Naive thymus-derived CD8-positive, alpha-beta T cell (primary cell): ENCODE measurements at places on chromosomes 5 and 9. TPM values are rescaled to one million over a fixed set of nuclear protein-coding genes. Genes with fewer than 3 reads are reported as not detected.
A peak's percentile ranks its signal among the peaks of the same experiment; 100 is the strongest.

GRCh38 chr9:79301551-79302391 is 270.0 kb upstream of the TLE4 start:
- DNase-seq, result no peak

DNA sequence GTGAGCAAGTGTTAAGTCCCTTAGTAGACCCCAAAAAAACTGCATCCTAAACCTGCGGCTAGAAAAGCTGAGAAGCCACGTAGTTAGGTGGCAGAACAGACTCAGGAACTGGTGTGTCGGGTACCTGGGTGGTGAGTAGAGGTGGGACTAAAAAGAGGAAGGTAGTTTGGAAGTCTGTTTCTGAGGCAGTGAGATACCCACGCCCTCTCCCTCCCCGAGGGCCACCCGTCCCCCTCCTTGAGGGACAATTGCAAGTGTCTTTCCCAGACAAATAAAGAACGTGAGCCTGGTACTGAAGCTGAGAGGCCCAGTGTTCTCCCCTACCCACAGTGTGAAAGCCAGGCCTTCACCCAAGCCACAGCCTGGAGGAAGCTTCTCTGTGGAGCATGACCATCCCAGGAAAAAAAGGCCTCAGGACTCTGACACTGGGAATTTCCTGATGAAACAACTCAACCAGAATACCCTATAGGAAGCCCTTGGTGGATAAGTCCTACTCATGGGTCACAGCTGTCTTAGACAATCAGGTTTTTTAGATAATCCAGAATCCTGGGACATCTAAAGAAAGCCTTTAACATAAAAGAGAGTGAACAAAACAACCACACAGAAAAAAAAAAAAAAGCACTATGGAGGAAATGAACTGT is 7.0 kb upstream of the CD74 start:
- DNase-seq, result no peak

DNA sequence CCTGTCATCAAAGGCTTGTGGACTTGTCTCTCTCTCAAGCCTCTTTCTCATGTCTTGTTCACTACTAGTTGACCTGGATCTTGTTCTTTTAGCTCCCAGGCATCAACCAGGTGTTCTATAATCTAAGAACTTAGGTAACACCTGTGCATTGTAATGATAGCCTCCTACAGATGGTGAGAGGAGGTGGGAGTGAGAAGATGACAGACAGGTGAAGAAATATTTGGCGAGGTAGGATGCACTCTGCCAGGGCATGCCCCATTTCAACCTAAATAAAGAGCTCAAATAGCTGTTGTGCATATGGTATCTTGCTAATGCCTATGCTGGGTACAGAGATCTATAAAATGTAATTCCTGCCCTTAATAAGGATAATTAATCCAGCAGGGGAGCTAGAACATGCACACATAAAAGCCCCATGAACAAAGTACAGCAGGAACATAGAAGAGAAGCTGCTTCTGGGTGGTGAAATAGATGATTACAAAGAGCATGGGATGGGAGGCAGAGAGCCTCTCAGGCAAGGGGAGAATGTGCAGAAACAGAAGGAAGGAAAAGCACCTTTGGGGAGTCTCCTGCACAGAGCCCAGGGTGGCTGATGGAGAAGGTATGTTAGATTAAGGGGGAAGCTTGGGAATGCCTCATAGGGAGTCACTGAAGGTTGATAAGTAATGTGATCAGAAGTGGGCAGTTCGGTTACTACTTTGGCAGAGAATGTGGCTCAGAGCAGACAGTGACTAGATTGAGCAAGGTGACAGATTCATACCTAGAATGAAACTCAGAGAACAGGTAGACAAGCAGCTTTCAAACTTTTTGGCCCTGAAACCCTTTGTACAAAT is 28.0 kb upstream of the PLIN2 start:
- no peak for DNase-seq

GRCh38 chr9:124007565-124008302 is 3.8 kb upstream of the LHX2 start:
- DNase-seq, result no peak

GRCh38 chr9:106653213-106653612 is 209.8 kb upstream of the ZNF462 start:
- no peak for DNase-seq

- DNase-seq, result no peak
Measured at GRCh38 chr9:33192493-33193255, 25.5 kb upstream of the B4GALT1 start.

DNA sequence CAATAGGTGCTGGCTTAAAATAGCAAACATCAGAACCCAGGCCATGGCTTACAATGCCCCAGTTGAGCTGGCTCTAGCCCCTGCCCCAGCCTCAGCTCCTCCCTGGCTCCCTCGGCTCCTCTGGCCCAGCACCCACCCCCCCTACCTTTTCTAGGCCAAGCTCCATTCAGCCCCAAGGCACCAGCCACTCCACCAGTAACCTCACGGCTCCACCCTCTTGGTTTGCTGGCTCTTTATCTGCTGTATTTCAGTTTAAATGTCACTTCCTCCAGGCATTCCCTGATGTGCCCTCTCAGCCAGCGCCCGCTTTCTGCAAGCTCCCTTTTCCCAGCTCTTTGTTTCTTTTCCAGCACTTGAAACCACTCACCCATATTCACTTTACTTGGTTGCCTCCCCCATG is 10.6 kb downstream of the C1QTNF2 start:
- no peak for DNase-seq

GRCh38 chr9:82880336-82881050 is 182.4 kb downstream of the RASEF start:
- no peak for DNase-seq

DNA sequence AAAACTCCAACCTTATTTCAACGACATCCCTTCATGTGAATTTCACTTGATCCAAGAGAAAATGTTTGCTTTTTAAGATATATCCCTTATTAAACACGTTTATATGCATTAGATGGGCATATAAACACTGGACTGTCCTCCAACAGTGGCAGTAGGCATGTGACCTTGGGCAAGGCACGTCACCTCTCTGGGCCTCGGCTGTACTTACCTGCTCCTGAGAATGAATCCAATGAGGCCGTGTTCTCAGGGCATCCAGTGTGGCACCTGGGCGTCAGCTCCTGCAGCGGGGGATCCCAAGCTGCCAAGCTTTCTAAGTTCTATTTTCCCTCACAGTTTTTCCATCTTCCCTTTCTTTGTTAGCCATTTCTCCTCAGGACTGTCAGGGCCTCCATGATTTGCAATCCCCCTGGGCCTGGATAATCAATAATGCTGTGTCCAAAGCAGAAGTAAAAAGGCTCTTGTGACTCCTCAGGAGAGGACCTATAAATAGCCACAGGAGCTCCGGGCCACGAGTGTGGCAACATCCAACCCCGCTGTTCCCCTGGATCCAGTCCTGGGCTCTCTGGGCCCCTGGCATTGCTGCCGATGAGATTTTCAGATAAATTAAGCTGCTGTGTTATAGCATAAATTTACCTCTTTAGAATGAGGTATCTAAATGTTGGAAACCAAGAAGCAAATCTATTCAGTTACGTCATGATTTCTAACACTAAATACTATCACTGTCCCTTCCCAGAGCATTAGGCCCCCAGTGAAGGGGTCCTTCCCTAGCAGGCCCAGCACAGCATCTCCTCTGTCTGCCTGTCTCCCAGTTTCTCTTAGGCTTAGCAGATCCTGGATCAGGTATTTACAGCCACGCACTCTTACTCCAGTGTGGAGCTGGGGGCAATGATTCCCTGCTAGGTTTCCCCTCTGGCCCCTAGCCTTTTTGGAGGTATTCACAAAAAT is 76.8 kb downstream of the PTPN3 start:
- no peak for DNase-seq

GRCh38 chr5:148390914-148391313 is 7.2 kb downstream of the FBXO38 start:
- no peak for DNase-seq

DNA sequence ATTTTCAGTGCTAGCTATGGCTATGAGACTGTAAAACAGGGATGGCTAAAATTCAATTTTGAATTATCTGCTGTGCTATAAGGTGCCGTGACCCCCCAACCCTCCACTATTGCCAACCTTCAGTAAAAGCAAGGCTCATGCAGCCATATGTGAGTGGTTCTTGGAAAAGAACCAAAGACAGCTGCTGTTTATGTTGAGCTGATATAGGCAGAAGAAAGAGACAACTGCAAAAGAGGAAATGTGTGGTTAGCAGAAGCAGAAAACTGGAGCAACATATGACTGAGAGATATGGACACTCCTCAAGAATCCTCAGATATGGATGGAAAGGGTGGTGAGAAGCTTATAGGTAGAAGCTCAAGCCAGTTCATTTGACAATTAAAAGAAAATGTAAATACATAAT is 200.3 kb downstream of the TLE1 start:
- no peak for DNase-seq

DNA sequence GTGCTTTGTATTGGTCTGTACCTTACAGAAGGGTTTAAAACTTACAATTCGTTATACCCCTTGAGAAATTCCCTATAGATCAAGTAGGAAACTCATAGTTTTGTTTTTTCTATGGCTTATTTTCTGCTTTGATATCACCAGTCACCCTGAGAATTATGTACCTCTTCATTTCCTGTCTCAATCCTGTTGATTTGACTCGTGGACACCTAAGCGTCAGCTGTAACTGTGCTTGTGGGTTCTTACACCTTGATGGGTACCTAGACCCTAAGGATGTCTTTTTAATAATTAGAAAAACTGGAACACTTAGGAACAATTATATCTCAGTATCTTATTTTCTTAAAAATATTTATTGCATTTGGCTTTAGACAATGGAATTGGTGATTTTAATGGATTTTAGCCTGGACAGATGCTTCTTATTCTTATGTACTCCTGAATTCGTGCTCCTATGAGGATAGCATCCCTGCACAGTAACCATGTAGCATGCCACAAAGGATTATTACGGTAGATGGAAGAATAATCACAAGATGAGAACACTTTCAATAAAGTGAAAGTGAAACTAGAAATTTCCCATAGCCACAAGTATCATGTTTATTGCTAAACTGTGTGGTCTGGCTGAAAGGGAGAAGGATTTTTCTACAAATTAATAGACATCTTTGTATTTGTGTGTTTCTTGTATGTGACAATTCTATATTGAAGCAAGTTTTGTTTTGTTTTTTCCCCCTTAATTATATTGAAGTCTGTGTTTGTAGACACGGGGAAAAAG is 1920.3 kb upstream of the WWC1 start:
- no peak for DNase-seq

- DNase-seq, result no peak
Measured at GRCh38 chr9:2158766-2159430, 143.8 kb downstream of the SMARCA2 start.

DNA sequence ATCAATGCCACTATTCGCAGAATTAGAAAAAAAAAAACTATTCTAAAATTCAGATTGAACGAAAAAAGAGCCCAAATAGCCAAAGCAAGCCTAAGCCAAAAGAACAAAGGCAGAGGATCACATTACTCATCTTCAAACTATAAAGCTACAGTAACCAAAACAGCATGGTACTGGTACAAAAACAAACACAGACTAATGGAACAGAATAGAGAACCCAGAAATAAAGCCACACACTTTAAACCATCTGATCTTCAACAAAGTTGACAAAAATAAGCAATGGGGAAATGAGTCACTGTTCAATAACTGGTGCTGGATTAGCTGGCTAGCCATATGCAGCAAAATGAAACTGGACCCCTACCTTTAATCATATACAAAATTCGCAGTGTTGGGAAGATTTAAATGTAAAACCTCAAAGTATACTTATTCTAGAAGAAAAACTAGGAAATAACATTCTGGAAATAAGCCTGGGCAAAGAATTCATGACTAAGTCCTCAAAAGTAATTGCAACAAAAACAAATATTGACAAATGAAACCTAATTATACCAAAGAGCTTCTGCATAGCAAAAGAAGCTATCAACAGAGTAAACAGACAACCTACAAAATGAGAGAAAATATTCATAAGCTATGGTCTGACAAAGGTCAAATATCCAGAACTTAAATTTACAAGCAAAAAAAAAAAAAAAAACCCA is 153.7 kb downstream of the NDUFS4 start:
- DNase-seq, result no peak

- DNase-seq, result peak; percentile 12
Measured at GRCh38 chr5:67246108-67246507, 49.5 kb upstream of the CD180 start.

DNA sequence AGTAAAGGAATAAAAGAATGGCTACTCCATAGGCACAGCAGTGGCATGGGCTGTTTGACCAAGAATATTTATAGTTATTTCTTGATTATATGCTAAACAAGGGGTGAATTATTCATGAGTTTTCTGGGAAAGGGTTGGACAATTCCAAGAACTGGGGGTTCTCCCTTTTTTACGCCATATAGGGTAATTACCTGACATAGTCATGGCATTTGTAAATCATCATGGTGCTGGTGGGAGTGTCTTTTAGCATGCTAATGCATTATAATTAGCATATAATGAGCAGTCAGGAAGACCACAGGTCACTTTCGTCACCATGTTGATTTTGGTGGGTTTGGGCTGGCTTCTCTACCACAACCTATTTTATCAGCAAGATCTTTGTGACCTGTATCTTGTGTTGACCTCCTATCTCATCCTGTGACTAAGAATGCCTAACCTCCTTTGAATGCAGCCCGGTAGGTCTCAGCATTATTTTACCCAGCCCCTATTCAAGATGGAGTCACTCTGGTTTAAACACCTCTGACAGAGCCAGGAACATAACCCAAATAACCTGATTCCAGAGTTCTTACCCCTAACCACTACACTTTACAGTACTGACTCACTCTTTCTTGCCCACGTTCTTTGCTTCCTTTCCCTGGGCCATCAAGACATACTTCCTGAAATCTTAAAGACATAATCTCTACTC is 25.0 kb upstream of the MRPS30 start:
- DNase-seq, result no peak

- DNase-seq, result no peak
Measured at GRCh38 chr5:89374818-89375521, 492.0 kb upstream of the MEF2C start.

DNA sequence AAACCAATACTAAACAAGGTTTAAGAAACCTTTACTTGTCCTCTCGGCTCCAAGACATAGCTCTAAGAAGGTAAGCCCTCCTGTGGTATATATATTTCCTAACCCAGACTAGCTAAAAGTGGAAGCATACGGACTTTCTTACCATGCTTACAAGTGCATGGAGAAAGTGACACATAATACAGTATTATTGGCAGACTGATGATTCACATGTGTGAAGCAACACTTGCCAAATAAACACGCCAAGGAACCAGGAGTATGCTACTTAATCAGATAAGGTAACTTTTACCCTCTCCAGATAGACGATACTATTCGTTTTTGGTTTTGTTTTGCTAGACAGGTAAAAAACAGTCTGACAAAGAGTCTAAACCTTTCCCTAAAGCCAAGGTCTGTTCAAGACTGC is 264.1 kb downstream of the MLLT3 start:
- no peak for DNase-seq

Gene PPIP5K2
- total RNA-seq, result 75.4 TPM

Gene PCDHA12
- not detected for total RNA-seq

Gene PCDH1
- total RNA-seq, result not detected

Gene RFK
- total RNA-seq, result 14.0 TPM

Gene CDC25C
- not detected for total RNA-seq

Gene SPEF2
- 13.7 TPM for total RNA-seq

Gene ADGRD2
- total RNA-seq, result not detected

Gene PRUNE2
- total RNA-seq, result not detected
